Urinary bladder (tissue), 4 donors: ENCODE measurements at places on chromosomes 4 and X. TPM values are rescaled to one million over a fixed set of nuclear protein-coding genes. Genes with fewer than 3 reads are reported as not detected.

DNA sequence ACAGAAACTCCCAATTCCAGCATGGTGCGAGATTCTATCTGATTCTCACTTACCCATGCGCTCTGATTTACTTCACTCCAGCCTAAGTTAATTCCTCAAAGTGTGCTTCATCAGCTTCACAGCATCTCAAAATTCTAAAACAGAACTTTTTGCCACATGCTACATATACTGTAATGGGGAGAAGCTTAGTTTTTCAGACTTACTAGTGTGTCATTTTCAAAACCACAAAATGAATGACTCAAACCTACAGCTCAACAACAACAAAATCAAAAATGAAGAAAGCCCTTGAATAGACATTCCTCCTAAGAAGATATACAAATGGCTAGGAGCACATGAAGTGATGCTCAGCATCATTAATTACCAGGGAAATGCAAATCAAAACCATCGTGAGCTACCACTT lies 14.9 kb downstream of the IRF2 start:
- no peak for DNase-seq

DNA sequence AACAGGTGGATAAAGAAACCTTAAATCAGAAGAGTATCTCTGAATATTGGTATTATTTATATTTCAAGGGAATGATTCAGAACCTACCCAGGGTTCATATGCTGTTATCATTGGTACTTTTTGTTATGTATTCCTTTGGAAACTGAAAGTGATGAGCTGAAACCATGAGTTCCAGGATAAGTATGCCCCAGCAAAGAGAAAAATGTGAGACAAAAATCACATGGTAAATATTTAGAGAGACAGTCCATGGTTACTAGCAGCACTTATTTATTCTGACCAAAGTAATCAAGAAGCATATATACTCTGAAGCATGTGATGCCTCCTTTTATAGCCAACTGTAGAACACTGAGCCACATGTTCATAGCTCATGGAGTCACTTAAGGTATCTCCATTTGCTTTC lies 277.7 kb downstream of the ARAP2 start:
- DNase-seq = no peak

DNA sequence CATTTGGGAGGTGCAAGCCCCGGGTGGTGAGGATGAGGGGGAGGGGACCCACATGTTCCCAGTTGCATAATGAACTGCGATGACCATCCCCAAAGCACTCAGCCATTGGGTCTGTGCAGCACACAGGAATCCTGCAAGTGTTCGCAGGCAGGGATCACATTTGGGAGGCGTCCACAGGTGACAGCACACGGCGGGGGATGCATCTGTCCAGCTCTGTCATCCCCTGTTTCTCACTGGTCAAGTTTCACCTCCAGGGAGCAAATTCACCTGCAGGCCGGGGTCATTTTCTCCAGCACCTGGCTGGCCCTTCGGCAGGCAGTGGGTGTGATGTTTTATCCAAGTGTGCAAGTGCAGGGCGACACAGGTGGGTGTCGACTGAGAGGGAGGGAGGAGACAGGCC lies 33.3 kb upstream of the SORCS2 start:
- no peak for DNase-seq

- no peak for DNase-seq
These were observed 821.0 kb downstream of the C4orf33 start for GRCh38 chr4:129916991-129917390.

- no peak for DNase-seq
These were observed 159.4 kb upstream of the AR start for GRCh38 chrX:67384403-67384802.

GRCh38 chr4:41933997-41934503 lies 1.2 kb upstream of the TMEM33 start:
- DNase-seq = no peak

DNA sequence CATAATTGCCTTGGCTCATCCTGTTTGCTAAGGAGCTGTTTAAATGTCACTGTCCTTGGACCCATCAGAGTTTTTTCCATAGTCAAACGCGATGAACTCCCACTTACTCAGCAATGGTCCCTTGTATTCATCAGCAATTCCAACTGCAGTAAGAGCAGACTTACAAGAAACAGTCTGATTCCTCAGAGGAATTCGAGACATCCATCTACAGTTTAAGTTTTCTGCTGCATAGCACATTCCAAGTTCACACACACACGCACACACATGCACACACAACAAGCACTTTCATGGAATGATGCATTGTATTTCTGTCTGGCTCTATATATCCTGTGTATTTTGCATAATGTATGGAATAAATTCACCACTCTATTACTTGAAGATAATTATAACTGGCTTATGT lies 32.7 kb upstream of the TMEM150C start:
- DNase-seq = no peak

DNA sequence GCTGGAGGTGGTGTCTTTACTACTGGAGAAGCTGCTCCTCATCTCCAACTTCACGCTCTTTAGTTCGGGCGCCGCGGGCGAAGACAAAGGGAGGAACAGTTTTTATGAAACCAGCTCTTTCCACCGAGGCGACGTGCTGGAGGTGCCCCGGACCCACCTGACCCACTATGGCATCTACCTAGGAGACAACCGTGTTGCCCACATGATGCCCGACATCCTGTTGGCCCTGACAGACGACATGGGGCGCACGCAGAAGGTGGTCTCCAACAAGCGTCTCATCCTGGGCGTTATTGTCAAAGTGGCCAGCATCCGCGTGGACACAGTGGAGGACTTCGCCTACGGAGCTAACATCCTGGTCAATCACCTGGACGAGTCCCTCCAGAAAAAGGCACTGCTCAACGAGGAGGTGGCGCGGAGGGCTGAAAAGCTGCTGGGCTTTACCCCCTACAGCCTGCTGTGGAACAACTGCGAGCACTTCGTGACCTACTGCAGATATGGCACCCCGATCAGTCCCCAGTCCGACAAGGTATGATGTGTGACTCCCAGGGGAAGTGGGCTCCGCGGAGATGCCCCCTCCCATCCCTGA lies 634 bp downstream of the LRAT start:
- DNase-seq = no peak

The KCTD8 gene
- 0.13 TPM for polyA plus RNA-seq

The TMPRSS11B gene
- polyA plus RNA-seq = not detected

The RAB33A gene
- polyA plus RNA-seq = 2.4 TPM

The C4orf36 gene
- 0.96 TPM for polyA plus RNA-seq
